ENCODE measurements at places on chromosomes 4 and X. TPM values are rescaled to one million over a fixed set of nuclear protein-coding genes. Genes with fewer than 3 reads are reported as not detected.

- DNase-seq: no peak
Measured at GRCh38 chrX:132740316-132741123, 217.9 kb downstream of the HS6ST2 start.

IL9R gene
- total RNA-seq: not detected

GRCh38 chr4:96677499-96677898 is 837.6 kb downstream of the PDHA2 start:
- no peak for DNase-seq

GRCh38 chrX:126695375-126695896 is 124.1 kb upstream of the PRR32 start:
- no peak for DNase-seq

XG gene
- 0.83 TPM for total RNA-seq

- DNase-seq: no peak
Measured at GRCh38 chr4:100633269-100633668, 115.4 kb upstream of the EMCN start.

GRCh38 chr4:125369098-125369497 is 54.3 kb downstream of the FAT4 start:
- DNase-seq: no peak

All from esophagus muscularis mucosa (tissue), 4 donors.